ENCODE measurements at places on chromosomes 4 and X.

GRCh38 chr4:8383451-8384160, 56.9 kb downstream of the ACOX3 start:
- DNase-seq, result no peak

GRCh38 chr4:174314770-174315169, 31.1 kb downstream of the CEP44 start:
- DNase-seq, result no peak

- DNase-seq, result no peak
Observed at GRCh38 chrX:147935156-147935758, 23.5 kb downstream of the FMR1 start.

- no peak for DNase-seq
Observed at GRCh38 chrX:85977218-85977617, 70.1 kb downstream of the CHM start.

- no peak for DNase-seq
Observed at GRCh38 chr4:139839403-139840031, 173.9 kb downstream of the MGST2 start.

DNA sequence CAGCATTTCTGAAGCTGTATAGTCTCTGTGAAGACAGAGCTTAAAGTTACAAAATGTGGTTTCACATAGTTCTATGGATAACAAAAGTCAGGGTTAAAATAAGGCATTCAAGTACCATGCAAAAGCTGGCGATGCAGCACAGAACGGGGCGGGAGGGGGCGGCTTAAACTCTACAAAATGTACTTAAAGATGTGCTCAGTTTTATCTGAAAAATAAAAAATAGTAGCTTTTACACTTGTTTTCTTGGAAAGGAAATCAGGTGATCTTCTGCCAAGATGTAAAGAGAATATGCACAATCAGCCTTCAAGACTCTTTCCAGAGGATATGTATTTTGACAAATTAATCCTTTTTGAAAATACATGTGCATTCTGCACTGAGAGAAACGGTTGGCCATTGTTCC, 301.7 kb upstream of the EMCN start:
- no peak for DNase-seq

- DNase-seq, result no peak
Observed at GRCh38 chr4:142418697-142419096, 427.4 kb downstream of the INPP4B start.

GRCh38 chrX:154036513-154036912, 16.8 kb upstream of the IRAK1 start:
- no peak for DNase-seq

DNA sequence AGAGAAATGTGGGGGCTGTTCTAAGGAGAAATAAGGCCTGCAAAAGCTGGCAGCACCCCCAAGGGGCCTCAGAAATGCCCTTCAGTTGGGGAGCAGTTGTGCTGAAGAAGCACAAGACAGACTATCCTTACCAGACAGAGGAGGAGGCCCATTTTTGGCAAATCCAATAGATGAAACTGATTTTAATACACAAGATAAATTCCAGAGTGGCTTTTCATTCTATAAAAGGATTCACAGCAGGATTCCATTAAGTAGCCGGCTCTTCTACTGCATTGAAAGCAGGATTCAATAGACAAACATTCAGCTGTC, 8.1 kb downstream of the SEPTIN6 start:
- no peak for DNase-seq

GRCh38 chr4:187175197-187175596, 451.5 kb upstream of the FAT1 start:
- no peak for DNase-seq

GRCh38 chr4:1126506-1126905, 13.1 kb upstream of the RNF212 start:
- no peak for DNase-seq

DNA sequence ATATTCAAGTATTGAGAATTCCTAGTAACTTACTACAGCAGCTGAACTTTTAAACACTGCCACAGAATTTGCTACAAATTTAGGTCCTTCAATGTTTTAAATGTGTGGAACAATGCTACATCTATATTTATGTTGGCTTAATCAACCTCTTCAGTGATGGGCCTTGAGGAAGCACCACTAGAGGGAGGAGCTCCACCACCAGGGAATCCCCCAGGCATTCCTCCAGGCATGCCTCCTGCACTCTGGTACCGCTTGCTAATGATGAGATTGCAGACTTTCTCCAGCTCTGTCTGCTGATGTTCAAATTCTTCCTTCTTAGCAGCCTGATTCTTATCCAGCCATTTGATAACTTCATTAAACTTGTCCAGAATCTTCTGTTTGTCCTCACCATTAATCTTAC, 190.8 kb downstream of the HTR2C start:
- no peak for DNase-seq

DNA sequence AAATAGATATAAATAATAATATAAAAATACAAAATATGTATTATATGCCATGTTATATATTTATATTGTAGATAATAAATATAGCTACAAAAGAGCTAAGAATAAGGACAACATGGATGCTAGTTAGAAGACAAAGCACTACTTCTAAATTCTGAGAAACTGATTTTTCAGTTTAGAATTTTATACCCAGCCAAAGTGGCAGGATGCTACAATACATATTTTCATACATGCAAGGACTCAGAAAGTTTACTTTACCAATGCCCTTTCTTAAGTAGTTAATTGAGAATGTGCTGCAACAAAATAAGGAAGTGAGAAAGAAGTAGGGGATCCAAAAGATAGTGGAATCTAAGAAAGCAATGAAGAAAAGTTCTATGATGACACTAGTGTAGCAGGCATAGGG, 64.5 kb downstream of the PDE5A start:
- no peak for DNase-seq

DNA sequence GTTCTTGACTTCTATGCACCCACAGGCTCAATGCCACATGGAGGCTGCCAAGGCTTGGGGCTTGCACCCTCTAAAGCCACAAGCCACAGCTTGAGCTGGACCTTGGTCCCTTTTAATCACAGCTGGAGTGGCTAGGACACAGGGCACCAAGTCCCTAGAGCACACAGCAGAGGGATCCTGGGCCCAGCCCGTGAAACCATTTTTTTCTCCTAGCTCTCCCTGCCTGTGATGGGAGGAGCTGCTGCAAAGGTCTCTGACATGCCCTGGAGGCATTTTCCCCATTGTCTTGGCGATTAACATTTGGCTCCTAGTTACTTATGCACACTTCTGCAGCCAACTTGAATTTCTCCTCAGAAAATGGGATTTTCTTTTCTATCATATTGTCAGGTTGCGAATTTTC, 410.9 kb downstream of the GRID2 start:
- no peak for DNase-seq

DNA sequence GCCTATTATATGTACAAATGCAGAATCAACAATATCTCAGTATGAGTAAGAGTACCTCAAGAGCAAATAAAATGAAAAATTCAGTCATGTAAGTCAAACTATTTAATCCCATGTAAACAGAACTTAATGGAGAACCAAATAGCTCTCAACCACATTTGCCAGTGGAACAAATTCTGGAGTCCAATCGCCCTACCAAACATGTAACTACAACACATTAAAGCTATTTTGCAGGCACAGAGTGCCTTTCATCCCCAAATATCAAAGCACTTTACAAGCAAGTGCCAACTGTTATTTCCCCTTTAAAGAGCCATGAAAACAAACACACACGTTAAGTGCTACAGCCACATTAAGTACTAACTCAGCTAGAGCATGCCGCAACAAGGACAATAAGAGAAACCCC, 51.3 kb downstream of the PCDH19 start:
- no peak for DNase-seq

- no peak for DNase-seq
Observed at GRCh38 chr4:100823066-100823992, 305.5 kb upstream of the EMCN start.

GRCh38 chrX:144840616-144841015, 406.7 kb upstream of the SPANXN1 start:
- no peak for DNase-seq

GRCh38 chrX:154368630-154369448, 5.6 kb downstream of the FLNA start:
- peak; percentile 91 for DNase-seq

DNA sequence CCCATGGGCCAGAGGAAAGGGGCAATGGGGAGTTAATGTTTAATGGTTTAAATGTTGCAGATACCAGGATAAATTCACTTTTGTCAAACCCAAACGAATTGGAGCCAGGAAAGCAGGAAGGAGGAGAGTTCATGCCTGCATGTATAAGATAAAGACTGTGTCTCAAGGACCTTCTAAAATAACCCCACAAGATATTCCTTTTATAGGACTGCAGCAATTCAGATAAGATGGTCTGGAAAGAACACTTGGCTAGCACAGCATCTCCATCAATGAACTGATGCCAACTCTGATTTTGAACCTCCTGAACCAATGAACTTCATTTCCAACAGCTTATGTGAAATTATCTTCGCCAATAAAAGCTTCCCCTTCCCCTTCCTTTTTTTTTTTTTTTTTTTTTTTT, 31.3 kb upstream of the LONRF3 start:
- no peak for DNase-seq

DNA sequence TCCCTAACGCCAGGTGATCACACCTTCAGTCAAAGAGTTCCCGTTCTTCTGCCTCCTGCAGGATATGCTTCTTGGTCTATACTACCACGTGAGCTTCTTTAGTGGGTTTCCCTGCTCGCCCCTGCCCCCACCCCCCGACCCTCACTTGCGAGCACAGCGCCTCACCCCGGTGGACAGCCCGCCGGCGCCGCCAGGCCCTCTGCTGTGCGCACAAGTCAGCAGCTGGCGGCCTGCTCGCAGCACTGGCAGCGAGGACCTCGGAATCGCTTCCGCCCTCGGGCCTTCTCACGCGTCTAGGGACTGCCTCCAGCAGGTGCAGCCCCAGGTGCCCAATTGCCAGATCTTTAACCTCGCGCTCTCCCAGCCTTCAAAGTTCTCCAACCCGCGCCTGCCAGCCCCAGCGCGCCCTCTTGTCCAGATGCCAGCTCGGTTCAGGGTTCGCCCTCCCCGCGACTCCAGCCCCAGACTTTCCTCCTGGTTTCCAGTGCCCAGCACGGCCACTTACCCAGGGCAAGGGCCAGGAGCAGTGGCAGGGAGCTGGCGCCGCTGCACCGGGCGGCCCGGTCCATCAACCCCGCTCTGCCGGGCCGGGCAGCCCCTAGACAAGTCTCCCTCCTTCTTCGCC, 454 bp downstream of the BTC start:
- DNase-seq, result no peak

DNA sequence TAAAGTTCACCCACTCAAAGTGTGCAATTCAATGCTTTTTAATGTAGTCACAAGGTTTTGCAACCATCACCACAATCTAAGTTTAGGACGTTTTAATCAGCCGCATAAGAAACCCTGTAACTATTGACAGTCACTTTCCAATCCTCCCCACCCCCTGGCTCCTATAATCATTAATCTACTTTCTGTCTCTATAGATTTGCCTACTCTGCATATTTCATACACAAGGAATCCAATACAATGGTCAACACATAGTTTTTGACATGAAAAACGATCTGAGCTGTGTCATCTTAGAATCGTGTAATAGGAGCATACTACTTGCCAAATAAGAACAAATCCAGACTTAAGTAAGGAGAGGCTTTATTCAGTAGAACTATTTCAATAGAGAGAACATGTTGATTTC, 47.6 kb downstream of the ANXA3 start:
- no peak for DNase-seq

- DNase-seq, result no peak
Observed at GRCh38 chr4:151173871-151174270, 74.4 kb downstream of the RPS3A start.

DNA sequence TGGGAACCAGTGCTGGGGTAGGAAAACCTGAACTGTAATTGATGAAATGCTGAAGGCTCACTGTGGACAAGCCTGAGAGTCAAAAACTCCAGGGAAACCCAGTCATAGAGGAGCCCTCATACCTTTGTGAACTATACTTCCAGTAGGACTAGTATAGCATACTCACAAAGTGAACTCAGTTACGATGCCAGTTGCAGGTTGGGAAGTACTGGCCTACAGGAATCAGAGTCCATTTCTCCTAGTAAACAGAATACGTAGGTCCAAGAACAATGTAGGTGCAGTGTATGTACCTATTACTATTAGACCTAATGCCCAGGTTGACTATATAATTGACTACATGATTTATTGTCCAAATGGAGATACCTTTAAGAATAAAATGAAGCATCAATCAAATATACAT, 8.5 kb upstream of the ANKRD17 start:
- no peak for DNase-seq

GRCh38 chr4:11299836-11300235, 128.9 kb downstream of the HS3ST1 start:
- no peak for DNase-seq

DNA sequence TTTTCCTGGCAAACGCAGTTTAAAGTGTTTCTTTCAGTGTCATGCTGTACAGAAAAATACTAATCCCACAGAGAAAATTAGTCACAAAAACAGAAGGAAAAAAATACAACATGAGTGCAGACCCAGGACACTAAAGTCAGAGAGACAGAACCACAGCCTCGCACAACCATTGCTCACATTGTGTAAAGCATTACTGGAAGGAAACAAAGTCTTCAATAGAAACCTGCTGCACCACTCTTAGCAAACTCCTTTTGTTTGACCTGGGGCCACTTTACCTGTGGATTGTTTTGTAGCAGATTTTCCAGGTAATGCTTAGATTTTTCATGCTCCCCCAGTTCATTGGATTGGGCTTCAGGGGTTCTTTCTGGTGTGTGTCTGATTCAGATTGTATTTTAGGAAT, 131.8 kb upstream of the TMLHE start:
- no peak for DNase-seq

- no peak for DNase-seq
Observed at GRCh38 chr4:159778298-159778697, 675.4 kb downstream of the RAPGEF2 start.

GRCh38 chr4:90084967-90085295, 42.3 kb upstream of the CCSER1 start:
- no peak for DNase-seq
